ENCODE measurements at places on chromosomes 16 and 17. TPM values are rescaled to one million over a fixed set of nuclear protein-coding genes. Genes with fewer than 3 reads are reported as not detected.

DNA sequence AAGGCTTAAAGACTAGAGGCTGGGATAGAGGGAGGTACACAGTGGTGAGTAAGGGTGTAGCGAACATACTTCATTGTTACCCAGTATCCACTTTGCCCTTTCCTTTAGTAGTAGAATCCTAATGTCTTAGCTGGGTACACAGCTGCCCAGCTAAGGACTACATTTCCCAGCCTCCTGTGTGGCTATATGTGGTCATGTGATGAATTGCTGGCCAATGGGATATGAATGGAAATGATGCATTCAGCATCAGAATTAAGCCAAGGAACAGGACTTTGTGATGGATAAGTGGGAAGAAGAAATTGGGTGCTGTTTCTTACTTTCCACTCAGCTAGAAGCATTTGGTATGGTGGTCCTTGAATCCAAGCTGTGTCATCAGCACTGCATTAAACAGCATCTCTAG is 55.9 kb downstream of the FOXL1 start:
- H3K4me3 ChIP-seq, result no peak overlapping the region
- no peaks in the 10 kb centered on the region for H3K4me1 ChIP-seq
- no peak for DNase-seq
- no peaks in the 10 kb centered on the region for H3K36me3 ChIP-seq

DNA sequence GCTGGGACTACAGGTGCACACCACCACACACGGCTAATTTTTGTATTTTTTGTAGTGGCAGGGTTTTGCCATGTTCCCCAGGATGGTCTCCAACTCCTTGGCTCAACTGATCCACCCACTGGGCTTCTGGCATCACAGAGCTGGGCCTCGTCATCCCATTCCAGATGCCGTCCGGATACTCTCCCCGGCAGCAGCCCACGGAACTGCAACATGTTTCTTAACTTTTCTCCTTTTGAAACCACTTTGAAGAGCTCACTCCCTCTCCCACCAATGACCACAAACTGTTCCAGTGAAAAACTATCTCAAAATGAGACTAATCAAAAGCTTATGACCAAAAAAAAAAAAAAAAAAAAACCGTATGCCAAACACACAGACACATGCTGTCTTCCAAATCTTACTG is 17.6 kb downstream of the PEMT start:
- no peak overlapping the region for H3K27ac ChIP-seq
- H3K27me3 ChIP-seq, result no peaks in the 10 kb centered on the region
- H3K4me1 ChIP-seq, result no peaks in the 10 kb centered on the region
- no peak overlapping the region for H3K4me3 ChIP-seq

DNA sequence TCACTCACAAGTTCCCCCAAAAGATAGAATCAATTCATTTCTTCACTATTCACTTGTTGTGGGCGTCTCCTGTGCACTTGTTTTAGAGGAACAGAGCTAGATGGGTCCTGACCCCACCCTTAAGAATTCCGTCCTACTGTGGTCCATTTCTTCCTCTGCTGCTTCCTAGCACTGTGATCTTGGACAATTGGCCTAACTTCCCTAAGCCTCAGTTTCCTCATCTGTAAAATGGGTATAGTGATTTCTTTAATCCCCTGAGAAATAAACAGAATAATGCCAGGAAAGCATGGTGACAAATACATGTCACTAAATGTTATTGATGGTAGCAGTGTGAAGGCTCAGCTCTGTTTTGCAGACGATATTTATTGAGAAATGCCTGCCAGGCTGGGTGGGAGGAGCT is 9.9 kb downstream of the BMERB1 start:
- H3K27ac ChIP-seq, result no peak overlapping the region
- H3K36me3 ChIP-seq, result no peaks in the 10 kb centered on the region
- H3K4me1 ChIP-seq, result peaks cover 2% of the 10 kb centered on the region
- peaks cover 2% of the 10 kb centered on the region for H3K27me3 ChIP-seq
- no peak for DNase-seq

DNA sequence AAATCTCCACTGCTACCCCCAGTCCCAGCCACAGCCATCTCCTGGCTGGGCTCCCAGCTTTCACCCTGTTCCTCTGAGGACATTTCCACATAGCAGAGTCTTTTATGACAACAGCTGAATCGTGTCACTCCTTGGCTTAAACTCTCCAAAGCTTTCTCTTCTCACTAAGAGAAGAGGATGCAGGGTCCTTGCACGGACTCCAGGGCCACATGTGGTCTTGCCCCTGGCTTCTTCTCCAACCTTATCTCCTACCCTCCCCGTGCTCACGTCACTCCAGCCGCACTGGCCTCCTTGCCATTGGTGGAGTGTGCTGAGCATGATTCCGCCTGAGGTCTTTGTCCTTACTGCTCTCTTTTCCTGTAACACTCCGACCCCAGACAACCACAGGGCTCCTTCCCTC is 39.9 kb upstream of the CCDC182 start:
- H3K27me3 ChIP-seq, result peaks cover 32% of the 10 kb centered on the region
- H3K4me1 ChIP-seq, result peaks cover 2% of the 10 kb centered on the region
- no peak for DNase-seq
- no peaks in the 10 kb centered on the region for H3K36me3 ChIP-seq

DNA sequence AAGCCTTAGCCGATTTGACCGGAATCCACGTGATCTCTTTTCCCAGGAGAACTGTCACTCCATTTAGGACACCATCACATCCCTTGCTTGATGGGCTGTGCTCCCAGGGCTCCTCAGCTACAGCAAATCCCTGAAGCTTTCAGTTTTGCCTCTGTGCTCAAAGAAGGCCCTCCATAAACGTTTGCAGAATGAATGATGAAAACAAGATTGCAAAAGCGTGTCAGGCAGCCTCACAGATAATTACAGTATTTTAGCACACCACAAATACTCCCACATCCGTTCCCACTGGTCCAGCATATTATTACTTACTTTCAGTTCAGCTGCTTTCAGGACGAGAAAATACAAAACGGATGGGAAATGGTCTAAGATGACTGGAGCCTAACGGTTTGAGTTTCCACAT is 84.6 kb downstream of the USP31 start:
- H3K4me3 ChIP-seq, result no peak overlapping the region
- DNase-seq, result no peak
- no peak overlapping the region for H3K27ac ChIP-seq
- H3K36me3 ChIP-seq, result peaks cover 20% of the 10 kb centered on the region

DNA sequence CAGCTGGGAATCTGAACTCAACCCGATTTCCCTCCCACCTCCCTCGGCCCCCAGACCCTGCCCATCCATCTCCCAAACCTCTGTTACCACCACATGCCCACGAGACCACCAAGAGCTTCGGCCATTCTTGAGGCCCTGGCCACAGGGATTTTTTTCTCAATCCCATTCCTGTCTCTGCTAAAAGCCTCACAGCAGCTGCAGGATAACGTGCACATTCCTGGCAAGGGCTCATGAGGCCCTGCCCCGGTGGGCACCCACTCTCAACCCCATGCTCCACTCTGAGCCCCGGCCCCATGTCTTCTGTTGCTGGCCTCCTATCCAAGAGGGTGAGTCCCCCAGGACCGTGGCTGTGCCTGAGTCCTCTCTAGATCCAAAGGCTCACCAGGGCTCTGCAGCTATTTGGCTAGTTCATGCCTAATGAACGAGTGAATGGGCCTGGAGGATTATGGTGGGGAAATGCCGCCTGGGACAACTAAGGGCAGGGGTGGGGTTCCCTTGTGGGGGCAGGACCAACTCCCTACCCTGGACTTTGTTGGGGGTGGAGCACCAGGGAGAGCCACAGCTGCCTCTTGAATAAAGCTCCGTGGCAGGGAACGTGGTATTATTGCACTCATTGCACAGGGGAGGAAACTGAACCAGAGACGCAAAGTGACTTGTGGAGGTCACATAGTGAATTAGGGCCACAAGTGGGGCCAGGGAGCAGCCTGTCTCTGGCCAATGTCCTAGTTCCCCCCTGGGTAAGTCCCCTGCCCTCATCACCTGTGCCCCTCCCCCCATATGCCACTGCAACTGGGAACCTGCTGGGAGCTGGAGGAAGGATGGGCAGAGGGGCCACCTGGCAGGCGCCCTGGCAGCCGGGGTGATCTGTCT is 113.8 kb upstream of the SMURF2 start:
- H3K4me1 ChIP-seq, result peaks cover 22% of the 10 kb centered on the region
- H3K27ac ChIP-seq, result no peak overlapping the region
- no peaks in the 10 kb centered on the region for H3K36me3 ChIP-seq
- peaks cover 19% of the 10 kb centered on the region for H3K27me3 ChIP-seq

GRCh38 chr17:42347198-42347597 is 41.0 kb downstream of the STAT3 start:
- peaks cover 57% of the 10 kb centered on the region for H3K4me1 ChIP-seq
- H3K27ac ChIP-seq, result peak overlapping the region; percentile 41
- no peaks in the 10 kb centered on the region for H3K27me3 ChIP-seq
- no peak for DNase-seq
- peaks cover 77% of the 10 kb centered on the region for H3K36me3 ChIP-seq

DNA sequence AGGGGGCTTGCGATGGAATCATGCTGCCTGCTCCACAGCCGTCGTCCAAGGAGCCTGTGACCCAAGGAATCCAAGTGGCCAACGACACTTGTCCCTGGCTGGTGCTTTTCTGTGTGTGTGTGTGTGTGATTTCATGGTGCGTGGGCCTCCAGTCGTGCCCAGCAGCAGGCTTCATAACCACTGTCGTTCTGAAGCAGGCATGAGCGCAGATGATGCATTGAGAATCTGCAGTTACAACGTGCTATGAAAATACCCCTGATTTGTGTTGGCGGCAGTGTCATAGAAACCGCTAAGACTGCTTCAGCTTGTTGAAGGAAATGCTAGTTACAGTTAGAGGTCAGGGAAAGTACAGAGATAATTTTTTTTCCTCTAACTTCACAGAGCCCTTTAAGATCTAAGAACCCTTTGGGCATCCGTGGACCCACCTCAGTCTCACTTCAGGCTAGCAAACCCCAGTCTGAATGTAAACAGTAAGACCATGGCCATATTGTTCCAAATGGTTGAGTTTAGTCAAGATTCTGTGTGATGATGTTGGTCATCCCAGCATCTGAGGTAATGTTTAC is 15.6 kb downstream of the C16orf90 start:
- H3K4me1 ChIP-seq, result no peaks in the 10 kb centered on the region
- no peaks in the 10 kb centered on the region for H3K27me3 ChIP-seq
- no peak overlapping the region for H3K4me3 ChIP-seq
- H3K36me3 ChIP-seq, result peaks cover 32% of the 10 kb centered on the region

DNA sequence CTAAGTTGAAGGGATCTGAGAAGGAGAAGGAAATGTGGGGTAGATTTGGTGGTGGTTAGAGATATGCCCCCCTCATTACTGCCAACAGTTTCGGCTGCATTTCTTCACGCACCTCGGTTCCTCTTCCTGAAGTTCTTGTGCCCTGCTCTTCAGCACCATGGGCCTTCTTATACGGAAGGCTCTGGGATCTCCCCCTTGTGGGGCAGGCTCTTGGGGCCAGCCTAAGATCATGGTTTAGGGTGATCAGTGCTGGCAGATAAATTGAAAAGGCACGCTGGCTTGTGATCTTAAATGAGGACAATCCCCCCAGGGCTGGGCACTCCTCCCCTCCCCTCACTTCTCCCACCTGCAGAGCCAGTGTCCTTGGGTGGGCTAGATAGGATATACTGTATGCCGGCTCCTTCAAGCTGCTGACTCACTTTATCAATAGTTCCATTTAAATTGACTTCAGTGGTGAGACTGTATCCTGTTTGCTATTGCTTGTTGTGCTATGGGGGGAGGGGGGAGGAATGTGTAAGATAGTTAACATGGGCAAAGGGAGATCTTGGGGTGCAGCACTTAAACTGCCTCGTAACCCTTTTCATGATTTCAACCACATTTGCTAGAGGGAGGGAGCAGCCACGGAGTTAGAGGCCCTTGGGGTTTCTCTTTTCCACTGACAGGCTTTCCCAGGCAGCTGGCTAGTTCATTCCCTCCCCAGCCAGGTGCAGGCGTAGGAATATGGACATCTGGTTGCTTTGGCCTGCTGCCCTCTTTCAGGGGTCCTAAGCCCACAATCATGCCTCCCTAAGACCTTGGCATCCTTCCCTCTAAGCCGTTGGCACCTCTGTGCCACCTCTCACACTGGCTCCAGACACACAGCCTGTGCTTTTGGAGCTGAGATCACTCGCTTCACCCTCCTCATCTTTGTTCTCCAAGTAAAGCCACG is 28.3 kb downstream of the STH start:
- H3K27me3 ChIP-seq, result no peaks in the 10 kb centered on the region
- peak overlapping the region; percentile 32 for H3K27ac ChIP-seq
- H3K4me1 ChIP-seq, result peaks cover 4% of the 10 kb centered on the region
- H3K36me3 ChIP-seq, result peaks cover 27% of the 10 kb centered on the region
- H3K4me3 ChIP-seq, result no peak overlapping the region

DNA sequence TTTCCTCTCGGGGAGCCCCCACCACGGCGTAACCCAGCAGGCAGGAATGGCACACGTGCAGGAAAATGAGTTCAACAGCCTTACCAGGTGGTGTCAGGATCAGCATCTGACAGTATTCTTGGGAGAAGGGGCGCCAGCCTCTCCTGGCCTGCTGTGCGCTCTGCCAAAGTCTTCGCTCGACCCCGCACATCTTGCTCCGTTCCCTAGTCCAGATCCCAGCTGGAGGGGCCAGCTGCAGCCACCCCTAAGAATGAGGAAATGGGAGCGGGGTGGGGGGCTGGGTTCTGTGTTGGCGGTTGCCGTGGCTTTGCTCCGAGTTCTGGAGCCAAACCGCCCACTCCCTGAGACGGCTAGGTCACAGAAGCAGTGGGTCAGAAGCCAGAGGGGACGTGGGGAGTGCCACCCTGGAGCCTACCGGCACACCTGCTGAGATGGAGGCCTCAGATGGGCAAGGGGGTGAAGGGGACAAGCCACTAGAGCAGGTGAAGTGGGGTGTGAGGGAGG is at the start of gene CHCT1:
Gene CHCT1 (plus strand): TSS at position 328 of the 504 bp plus-strand sequence. CDS start 104 bp downstream, at position 432.
- H3K36me3 ChIP-seq, result no peaks in the 10 kb centered on the region
- peaks cover 9% of the 10 kb centered on the region for H3K4me1 ChIP-seq
- H3K4me3 ChIP-seq, result peak within 1 kb of the TSS; percentile 61
- DNase-seq, result no peak
- no peaks in the 10 kb centered on the region for H3K27me3 ChIP-seq

Gene TBX6
- 2.7 TPM for total RNA-seq

Gene SETD1A
- total RNA-seq, result 18.5 TPM

Gene ABAT
- 6.0 TPM for total RNA-seq

Gene KCNJ18
- total RNA-seq, result not detected

Gene VTN
- total RNA-seq, result 0.21 TPM

Gene RAI1
- total RNA-seq, result 13.6 TPM

Gene FOXF1
- not detected for total RNA-seq

Gene CIAPIN1
- 42.6 TPM for total RNA-seq

Gene C17orf50
- total RNA-seq, result not detected
